Endodermal cell (in vitro differentiated cells): ENCODE measurements at places on chromosomes 4 and X. TPM values are rescaled to one million over a fixed set of nuclear protein-coding genes. Genes with fewer than 3 reads are reported as not detected.

ADGRL3 gene
- total RNA-seq, result 9.6 to 10.7 TPM (median 9.9 TPM) in 3 replicates

GPC3 gene
- 14.3 to 39.5 TPM (median 34.7 TPM) in 3 replicates for total RNA-seq

UGT8 gene
- total RNA-seq, result 4.4 and 4.8 TPM in 2 replicates

LAS1L gene
- 55.0 and 57.4 TPM in 2 replicates for total RNA-seq

CLNK gene
- total RNA-seq, result not detected in 2 replicates

SCD5 gene
- 3.1 to 9.2 TPM (median 3.2 TPM) in 3 replicates for total RNA-seq

CLIC2 gene
- total RNA-seq, result 0.64 TPM in 1 of 2 replicates, not detected in the other

ASB12 gene
- total RNA-seq, result 0.29 and 0.48 TPM in 2 replicates

TMPRSS11F gene
- not detected in 2 replicates for total RNA-seq

TAB3 gene
- 16.0 to 19.8 TPM (median 18.9 TPM) in 3 replicates for total RNA-seq

FHIP1A gene
- 18.9 and 19.5 TPM in 2 replicates for total RNA-seq

CYSLTR1 gene
- 0.11 and 0.14 TPM in 2 replicates for total RNA-seq

BRCC3 gene
- total RNA-seq, result 18.1 to 24.8 TPM (median 21.9 TPM) in 3 replicates

- no peak for DNase-seq
- no peak overlapping the region for H3K4me3 ChIP-seq
- no peaks in the 10 kb centered on the region for H3K27me3 ChIP-seq
- no peaks in the 10 kb centered on the region for H3K36me3 ChIP-seq
- no peak overlapping the region for H3K27ac ChIP-seq
- no peaks in the 10 kb centered on the region for H3K4me1 ChIP-seq
Measured at GRCh38 chrX:40260146-40260747, 162.5 kb upstream of the BCOR start.

- H3K4me3 ChIP-seq, result no peak overlapping the region
- no peak overlapping the region for H3K27ac ChIP-seq
- no peaks in the 10 kb centered on the region for H3K27me3 ChIP-seq
- no peak for DNase-seq
Measured at GRCh38 chr4:125039550-125039949, 275.2 kb upstream of the FAT4 start.

DNA sequence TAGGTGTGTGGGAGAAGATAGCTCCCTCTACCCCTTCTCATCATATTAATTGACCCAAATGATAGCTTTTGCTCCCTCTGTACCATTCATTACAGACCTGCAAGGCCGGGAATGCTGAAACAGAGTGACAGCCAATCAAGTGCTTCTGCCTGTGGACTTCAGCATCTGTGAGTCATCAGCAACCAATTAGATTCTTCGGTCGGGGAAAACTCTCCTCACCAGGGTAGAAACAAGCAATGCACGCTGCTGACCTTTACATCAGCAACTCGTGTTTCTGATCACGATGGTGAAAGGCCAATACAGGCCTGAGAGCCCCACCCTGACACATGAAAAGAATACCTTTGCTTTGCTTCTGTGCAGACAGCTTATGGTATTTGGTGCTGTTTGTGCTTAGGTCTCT is 347.2 kb upstream of the DDX53 start:
- no peaks in the 10 kb centered on the region for H3K27me3 ChIP-seq
- no peak overlapping the region for H3K27ac ChIP-seq
- H3K4me3 ChIP-seq, result no peak overlapping the region
- DNase-seq, result peak; percentile 67
- no peaks in the 10 kb centered on the region for H3K36me3 ChIP-seq
- no peaks in the 10 kb centered on the region for H3K4me1 ChIP-seq

DNA sequence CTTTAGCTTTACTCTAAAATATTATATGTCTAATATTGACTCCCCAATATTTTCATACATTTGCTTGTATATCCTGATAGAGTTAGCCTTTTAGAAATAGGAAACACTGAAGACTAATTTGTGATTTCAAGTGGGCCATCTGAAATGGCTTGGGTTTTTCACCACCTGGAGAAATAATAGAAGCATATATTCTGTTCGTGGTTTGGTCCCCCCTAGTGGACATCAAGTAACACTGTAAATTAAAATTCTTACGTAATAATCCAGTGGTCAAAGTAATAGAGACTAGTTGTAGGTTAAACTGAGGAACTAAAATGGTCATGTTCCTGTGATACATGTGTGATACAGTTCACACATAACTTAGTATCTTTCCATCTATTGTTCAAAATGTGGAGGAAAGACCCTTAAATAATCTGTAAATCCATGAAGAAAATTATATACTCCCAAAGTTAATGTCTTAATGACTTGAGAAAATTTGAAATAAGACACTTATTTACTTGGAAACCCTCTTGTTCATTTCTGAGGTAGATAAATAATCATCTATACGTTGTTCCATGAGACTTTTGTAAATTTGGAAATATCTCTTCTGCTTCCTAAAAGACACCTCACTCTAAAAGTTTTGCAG is 79.8 kb upstream of the SMARCAD1 start:
- no peak for DNase-seq
- H3K4me1 ChIP-seq, result peaks cover 13% of the 10 kb centered on the region

DNA sequence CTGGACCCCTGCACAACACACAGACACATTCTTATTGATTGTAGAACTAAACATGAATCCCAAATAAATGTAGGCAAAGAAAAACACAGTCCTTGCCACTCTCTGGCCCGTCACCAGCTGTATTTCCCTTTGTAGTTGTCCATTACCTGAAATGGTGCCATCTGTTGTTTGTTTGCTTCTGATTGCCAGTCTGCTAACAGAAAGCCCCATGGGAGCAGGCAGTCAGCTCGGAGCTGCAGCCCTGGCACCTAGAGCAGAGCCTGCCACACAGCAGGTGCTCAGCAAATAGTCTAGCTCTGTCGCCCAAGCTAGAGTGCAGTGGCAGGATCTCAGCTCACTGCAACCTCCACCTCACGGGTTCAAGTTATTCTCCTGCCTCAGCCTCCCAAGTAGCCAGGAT is 28.9 kb downstream of the CPLX1 start:
- no peaks in the 10 kb centered on the region for H3K4me1 ChIP-seq
- peaks cover 47% of the 10 kb centered on the region for H3K27me3 ChIP-seq
- H3K4me3 ChIP-seq, result no peak overlapping the region
- H3K27ac ChIP-seq, result no peak overlapping the region
- no peak for DNase-seq

GRCh38 chrX:136219893-136220292 is 31.3 kb downstream of the MAP7D3 start:
- H3K4me3 ChIP-seq, result no peak overlapping the region
- H3K27ac ChIP-seq, result no peak overlapping the region
- H3K4me1 ChIP-seq, result no peaks in the 10 kb centered on the region
- DNase-seq, result no peak
- H3K27me3 ChIP-seq, result no peaks in the 10 kb centered on the region

DNA sequence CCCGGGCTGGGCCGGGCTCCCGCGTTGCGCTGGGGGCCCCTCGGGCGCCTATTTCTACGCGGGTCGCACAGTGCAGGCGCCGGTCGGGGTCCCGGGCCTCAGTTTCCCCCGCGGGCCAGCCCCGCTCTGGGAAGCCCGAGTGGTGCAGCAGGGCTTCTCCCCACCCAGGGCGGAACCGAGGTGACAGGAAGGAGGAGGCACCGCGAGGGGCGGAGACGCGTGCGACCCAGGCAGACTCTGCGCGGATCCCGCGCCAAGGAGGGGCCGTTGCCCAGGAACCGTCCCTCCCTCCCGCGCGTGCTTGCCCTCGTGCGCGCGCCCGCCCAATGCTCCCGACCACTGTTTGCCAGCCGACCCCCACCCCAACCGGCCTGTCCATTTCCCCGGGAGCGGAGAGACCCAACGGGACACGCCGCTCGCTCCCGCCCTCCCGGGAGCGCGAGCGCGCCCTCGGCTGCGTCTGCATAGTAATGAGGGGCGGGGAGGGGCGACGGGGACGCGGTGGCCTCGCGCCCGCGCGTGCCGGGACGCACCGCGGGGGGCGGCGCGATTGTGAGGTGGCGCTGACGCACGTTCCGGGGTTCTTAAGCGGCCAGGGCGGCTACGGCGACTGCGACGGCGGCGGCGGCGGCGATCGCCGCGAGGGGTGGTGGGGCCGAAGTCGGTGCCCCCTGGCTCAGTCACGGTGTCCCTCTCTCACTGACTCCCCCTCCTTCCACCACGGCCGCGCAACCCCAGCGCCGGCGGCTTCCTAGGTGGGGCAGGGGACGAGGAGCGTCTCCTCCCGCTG is at the start of gene CPEB2:
CPEB2 (plus strand) TSS at position 613 of the 790 bp plus-strand sequence. CDS start 193 bp downstream, outside the sequence.
- H3K27ac ChIP-seq, result peak within 1 kb of the TSS; percentile 88
- no peaks in the 10 kb centered on the region for H3K4me1 ChIP-seq
- H3K27me3 ChIP-seq, result peaks cover 16% of the 10 kb centered on the region
- peaks cover under 1% of the 10 kb centered on the region for H3K36me3 ChIP-seq
- peak within 1 kb of the TSS; percentile 95 for H3K4me3 ChIP-seq

DNA sequence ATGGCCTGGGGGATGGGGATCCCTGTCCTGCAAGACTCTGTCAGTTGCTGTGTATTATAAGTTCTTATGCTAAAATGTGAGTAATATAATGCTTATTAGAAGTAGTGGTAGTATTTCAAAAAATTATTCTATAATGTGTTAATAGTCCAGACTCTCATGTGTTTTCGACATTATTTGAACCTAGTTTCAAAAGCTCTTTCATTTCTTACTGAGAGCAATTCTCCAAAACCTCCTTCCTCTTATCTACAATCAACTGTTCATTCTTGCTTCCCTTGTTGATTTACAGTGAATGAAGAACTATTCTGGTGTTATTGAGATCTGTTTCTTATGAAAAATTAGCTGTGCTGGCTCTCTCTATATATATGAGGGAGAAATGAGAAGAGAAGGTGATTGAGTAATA is 32.9 kb upstream of the PTPN13 start:
- H3K36me3 ChIP-seq, result no peaks in the 10 kb centered on the region
- H3K27ac ChIP-seq, result no peak overlapping the region
- peaks cover 78% of the 10 kb centered on the region for H3K27me3 ChIP-seq
- H3K4me1 ChIP-seq, result peaks cover 5% of the 10 kb centered on the region
- no peak for DNase-seq

- no peak overlapping the region for H3K27ac ChIP-seq
- no peaks in the 10 kb centered on the region for H3K4me1 ChIP-seq
- DNase-seq, result no peak
Measured at GRCh38 chr4:54637325-54637724, 20.4 kb upstream of the KIT start.

- no peak overlapping the region for H3K4me3 ChIP-seq
- no peaks in the 10 kb centered on the region for H3K4me1 ChIP-seq
- no peaks in the 10 kb centered on the region for H3K27me3 ChIP-seq
- no peak overlapping the region for H3K27ac ChIP-seq
- DNase-seq, result no peak
- H3K36me3 ChIP-seq, result no peaks in the 10 kb centered on the region
Measured at GRCh38 chrX:142095651-142096245, 109.3 kb downstream of the MAGEC2 start.

DNA sequence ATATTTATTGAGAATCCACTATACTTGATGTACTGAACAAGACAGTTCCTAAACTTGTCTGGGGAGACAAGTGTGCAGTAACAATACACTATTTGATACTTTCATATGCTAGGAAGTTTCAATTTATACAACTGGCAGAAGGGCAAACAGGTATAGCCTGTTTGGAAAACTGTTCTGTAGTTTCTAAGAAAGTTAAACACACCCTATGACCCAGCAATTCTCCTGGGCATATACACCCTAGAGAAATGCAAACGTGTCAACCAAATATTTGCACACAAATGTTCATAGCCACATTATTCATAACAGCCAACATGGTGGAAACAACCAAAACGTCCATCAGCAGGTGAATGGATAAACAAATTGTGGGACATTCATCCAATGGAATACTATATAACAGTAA is 64.0 kb upstream of the BRS3 start:
- H3K4me3 ChIP-seq, result no peak overlapping the region
- no peaks in the 10 kb centered on the region for H3K27me3 ChIP-seq
- DNase-seq, result no peak
- H3K36me3 ChIP-seq, result no peaks in the 10 kb centered on the region

DNA sequence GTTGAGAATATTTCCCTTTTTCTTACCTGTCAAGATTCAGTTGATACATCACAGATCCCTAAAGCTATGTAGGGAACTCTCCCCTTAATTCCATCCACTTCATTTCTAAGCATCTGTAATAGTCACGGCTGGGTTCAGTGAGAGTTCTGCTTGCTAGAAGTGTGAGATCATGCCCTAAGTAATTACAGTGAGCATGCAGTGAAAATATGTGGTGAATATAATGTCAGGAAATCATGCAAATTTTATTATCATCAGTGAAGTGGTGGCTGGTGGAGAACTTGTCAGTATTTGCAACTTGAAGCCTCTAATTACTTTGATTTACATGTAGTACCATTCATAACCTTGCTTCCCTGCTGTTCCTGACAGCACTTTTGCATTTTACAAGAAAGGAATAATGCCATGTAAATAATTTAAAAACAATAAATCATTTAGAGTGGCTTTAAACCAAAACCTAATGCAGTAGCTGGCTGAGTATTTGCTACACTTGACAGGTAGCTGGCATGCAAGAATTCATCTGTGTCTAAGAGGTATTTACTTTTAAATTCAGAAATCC is 28.3 kb upstream of the CFAP299 start:
- no peak for DNase-seq
- H3K27me3 ChIP-seq, result peaks cover 39% of the 10 kb centered on the region
- peaks cover 6% of the 10 kb centered on the region for H3K4me1 ChIP-seq

DNA sequence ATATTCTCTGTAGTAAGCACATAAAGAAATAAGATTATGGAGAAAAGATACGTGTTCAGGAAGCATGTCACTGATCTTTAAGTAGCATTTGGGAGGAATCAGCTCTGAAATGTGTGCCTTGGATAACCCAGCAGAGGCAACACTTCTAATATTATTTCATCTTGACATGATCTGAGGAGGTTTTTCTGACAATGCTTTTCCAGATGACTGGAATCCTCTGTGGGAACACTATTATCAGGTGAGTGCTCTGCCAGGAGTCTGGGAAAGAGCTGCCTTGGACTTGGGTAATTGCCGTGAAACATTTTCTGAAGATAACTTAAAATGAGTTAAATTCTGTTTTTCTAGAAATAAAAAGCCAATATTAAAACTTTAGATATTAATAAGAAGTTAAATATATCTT is 78.2 kb upstream of the QRFPR start:
- no peak overlapping the region for H3K27ac ChIP-seq
- peaks cover 12% of the 10 kb centered on the region for H3K4me1 ChIP-seq

GRCh38 chr4:91233164-91233563 is 1070.6 kb upstream of the GRID2 start:
- H3K4me3 ChIP-seq, result no peak overlapping the region
- no peak overlapping the region for H3K27ac ChIP-seq
- no peaks in the 10 kb centered on the region for H3K27me3 ChIP-seq
- H3K4me1 ChIP-seq, result no peaks in the 10 kb centered on the region

DNA sequence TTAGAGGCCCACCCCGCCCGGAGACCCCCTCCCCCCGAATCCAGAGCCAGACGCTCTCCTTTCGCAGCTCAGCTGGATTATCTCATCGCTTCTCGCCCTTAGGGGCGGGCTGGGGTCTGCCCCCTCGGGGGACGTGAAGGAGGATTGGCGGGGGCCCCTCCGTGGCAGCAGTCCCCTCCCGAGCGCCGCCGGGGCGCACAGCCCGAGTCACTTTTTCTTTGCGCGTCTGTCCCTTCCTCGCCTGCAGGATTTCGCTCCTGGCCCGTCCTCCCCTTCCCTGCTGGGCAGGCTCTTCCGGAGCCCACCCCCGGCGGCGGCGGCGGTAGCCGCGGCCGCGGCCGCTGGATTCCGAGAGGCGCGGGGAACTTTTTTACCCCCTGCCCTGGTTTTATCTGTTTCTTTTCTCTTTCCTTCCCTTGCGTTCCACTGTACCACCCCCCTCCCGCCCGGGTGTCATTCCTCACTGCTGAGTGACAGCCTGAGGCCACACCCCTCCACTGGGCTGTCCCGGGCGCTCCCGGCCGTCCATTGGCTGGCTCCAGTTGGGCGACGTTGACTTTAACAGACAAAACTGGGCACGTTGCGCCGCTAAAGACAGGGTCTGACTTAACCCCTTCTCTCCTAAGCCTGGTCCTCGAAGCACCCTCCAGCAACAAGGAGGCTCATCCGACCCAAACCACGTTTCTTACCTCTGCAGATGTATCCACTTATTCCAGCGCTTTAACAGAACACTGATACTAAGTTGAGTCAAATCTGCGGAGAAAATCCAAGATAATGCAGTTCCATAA is 492 bp upstream of the NKX3-2 start:
- H3K27ac ChIP-seq, result peak overlapping the region; percentile 51
- no peaks in the 10 kb centered on the region for H3K4me1 ChIP-seq
- no peaks in the 10 kb centered on the region for H3K36me3 ChIP-seq
- peaks cover 92% of the 10 kb centered on the region for H3K27me3 ChIP-seq
